ENCODE measurements at places on chromosomes 11 and 22. TPM values are rescaled to one million over a fixed set of nuclear protein-coding genes. Genes with fewer than 3 reads are reported as not detected.

RPS3 gene
- 1,739 TPM for total RNA-seq

GRK3 gene
- under 0.01 TPM for total RNA-seq

ARHGAP42 gene
- 11.0 TPM for total RNA-seq

SPDYC gene
- total RNA-seq, result not detected

DNA sequence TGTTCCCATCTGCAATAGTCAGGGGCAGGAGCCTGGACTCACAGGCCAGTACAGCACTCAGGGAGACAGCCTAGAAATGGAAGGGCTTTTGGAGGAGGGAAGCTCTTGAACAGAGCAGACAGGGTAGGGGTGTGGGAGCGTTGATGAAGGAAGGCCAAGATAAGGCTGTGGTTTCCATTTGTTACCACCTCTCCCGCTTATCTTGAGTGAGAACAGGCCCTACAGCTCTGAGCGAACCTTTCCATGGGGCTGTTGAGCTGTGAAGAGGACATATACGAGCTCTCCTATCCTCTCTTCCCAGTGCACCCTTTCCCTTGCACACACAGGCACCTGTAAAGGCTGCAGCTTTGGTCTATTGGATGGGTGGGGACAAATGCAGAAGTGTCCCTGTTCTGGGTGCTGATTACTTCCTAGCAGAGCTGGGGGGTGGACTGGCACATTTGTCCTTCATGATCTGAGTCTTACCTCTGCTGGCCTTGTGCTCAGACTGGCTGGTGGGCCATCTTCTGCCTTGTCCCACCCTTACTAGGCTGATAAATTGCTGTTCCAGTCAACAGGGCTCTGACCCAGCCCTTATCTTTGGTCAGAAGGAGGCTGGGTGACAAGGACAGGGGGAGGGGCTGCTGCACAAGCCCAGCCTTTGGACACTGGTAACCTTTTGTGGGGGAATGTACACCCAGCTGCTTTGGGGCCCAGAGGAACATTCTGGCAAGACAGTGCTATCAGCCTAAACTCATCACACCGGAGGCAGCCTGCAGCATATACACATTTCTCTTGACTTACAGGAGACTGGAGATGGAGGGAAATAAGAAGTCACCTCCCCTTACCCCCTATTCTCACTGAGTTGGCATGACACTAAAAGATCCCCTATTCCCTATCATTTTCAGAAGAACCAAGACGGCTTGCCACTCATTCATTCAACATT, 80.1 kb upstream of the NNMT start:
- no peak for DNase-seq

DNA sequence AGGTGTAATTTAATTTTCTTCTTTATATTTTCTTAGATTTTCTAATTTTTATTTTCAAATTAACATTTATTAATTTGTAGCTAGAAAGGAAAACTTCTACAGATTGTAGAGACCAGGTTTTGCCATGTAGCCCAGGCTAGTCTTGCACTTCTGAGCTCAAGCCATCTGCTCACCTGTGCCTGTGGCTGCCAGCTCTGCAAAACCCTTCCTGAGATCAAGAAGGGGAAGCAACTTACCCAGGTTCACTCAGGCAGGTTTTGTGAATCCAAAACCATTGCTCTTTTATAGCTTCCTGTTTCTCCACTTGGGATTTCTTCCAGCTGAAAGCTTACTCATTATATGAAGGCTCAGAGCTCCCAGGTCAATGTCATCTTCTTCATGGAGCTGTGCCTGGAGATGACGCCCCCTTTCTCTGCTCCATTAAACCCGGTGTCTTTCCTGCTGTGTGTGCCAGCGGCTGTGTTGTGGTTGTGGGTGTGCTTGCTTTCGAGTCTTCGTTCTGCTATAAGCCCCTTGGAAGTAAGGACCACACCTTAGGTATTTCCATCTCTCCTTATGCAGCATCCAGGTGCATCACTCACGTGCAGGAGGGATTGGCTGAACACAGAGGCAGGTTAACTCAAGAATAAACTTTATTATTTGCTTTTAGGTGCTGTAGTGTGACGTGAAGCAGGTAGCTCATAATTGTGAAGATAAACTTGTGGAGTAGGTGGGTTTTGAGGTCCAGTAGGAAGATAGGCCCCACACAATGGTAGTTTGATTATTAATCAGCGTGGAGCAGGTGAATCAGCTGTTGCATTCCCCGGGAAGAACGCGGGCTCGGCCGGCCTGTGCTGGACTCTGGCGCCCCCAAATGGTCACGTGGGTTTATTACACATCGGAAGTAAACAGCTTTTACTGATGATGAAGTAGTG, 42.2 kb upstream of the INCENP start:
- DNase-seq, result peak; percentile 89

DNA sequence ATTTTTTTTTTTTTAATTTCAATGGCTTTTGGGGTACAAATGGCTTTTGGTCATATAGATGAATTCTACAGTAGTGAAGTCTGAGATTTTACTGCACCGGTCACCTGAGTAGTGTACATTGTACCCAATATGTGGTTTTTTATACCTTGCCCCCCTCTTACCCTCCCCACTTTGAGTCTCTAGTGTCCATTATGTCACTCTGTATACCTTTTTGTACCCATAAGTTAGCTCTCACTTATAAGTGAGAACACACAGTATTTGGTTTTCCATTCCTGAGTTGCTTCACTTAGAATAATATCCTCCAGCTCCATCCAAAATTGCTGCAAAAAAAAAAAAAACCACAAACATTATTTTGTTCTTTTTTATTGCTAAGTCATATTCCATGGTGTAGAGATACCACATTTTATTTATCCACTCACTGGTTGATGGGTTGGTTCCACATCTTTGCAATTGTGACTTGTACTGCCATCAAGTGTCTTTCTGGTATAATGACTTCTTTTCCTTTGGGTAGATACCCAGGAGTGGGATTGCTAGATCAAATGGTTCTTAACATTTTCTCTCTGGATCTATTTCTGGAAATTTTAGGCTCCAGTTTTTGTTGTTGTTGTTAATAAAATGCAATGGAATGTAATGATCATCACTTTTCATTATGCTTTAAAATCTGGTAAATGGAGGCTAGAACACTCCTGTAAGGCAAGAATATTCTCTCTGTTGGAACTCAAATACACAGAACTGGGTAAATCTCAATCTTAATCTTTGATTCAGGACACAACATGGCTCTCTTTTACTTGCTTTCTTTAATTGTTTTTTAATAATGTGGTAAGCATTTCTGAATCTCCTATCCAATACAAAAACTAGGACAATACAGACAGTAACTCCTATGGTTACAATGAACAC, 10.3 kb downstream of the NEAT1 start:
- peak; percentile 62 for DNase-seq

DNA sequence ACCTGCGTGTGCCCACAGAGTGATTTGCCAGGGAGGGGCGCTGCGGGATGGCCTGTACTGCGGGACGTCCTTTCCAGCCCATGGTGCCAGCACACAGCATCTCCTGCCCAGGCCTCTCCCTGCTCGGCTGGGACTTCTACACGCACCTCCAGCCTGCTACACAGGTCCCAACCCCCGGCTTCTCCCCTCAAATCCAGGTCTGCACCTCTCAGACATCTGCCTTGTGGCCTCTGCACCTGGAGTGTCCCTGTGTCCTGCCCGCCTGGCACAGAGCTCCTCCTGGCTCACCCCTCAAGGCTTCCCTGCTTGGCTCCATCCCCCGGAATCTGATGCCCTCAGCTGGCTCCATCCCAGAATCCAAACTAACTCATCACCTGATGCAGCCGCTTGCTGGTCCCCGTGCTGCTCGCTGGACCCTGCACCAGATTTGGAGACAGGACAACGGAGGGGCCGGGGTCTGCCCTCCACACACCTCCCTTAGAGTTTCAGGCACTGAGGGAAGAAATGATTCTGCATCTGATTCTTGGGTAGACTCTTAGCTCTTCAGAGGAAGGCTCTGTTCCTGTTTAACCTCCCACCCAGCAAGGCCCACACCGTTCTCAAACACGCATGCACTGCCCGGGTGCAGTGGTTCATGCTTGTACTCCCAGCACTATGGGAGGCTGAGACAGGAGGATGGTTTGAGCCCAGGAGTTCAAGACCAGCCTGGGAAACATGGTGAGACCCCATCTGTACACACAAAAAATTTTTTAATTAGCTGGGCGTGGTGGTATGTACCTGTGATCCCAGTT, 4.0 kb upstream of the LSP1 start:
- DNase-seq, result no peak

- DNase-seq, result no peak
Measured at GRCh38 chr11:132623511-132623910, 908.8 kb downstream of the OPCML start.

DNA sequence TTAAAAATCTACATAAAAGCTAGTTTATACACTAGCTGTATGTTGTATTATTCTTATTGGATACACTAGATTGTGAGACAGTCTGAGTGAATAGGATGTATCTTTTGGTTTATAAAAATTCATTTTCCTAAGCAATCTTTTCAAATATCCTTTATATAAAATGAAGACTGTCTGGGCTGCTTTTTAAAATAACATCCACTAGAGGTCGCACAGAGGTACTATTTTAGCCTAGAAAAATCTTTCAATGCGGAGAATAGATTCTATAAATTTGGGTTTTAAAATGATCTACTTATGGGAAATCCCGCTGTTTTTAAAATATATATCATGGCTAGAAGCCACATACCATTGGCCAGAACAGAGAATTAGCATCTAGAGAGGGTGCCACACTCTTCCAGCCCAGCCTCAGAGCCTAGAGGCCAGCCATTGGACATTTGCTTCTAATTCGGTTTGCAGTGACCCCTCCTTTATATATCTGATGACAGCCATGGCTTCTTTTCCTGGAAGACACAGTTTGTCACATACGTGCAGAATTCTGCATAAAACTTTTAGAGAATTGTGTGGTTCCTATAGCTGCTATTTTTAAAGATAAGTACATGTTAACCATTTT, 7.3 kb downstream of the C11orf97 start:
- DNase-seq, result peak; percentile 76

DNA sequence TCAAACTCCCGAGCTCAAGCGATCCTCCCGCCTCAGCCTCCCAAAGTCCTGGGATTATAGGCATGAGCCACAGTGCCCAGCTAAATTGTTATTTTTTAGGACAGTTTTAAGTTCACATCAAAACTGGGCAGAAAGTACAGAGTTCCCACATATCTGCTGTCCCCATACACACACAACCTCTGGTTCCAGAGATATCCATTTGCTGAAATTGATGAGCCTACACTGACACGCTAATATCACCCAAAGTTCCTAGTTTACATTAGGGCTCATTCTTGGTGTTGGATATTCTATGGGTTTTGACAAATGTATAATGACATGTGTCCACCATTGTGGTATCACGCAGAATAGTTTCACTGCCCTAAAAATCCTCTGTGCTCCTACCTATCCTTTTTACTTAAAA, 2.7 kb upstream of the SEC14L4 start:
- DNase-seq, result no peak

GRCh38 chr11:17294033-17294432, 17.5 kb downstream of the NUCB2 start:
- no peak for DNase-seq

DNA sequence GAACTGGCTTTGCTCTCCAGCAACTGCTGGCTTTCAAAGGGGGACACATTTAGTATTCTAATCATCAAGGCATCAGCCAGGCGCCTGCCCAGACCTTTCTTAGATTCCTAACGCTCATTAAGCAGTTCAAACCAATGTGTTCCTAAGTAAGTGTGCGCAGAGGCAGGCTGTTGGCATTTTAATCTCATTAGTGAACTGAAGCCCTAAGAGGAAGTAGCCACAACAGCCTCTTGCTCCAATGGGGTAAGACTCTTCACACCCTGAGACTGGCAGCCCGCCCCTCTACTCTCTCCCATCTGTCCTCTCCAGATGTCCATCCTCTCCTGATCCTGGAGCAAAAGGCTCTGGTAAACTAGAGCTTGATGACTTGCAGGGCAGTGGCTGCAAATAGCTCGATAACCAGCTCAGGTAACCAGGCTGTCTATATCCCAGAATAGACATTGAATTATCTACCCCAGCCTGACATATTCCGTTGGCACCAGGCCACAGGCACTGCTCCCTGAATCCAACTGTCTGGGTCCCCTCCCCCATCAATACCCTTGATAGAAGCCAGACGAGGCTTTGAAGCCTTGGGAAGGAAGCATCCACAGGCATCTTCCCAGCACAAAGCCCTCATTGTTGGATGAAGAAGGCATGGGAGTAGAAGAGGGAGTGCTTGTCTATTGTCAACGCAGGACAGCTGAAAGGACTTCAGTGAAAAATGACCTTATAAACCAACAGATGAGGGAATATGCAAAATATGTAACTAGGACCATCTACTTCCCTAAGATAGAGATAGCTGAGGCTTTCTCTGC, 321.1 kb downstream of the TENM4 start:
- DNase-seq, result no peak

DNA sequence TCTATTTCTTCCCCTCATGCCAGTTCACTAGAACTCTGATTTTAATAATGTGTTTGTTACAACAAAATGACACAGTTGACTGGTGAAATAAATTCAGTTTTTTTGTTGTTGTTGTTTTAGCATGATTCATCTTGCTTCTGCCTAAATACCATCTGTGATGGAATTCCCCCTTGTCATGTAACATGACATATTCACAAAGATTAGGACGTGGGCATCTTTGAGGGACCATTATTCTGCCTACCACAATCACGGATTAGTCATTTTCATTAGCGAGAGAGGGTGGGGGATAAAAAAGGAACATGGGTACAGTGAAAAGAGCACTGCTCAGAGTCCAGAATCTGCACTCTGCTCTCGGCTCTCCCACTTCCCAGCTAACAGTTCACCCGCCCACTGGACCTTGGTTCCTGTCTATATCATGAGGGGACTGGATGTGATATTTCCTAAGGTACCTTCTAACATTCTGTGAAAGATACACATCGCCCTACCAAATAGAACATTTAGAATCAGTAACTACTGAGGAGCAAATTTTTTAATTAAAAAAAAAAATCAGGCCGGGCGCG, 11.3 kb downstream of the HTATIP2 start:
- DNase-seq, result no peak

GRCh38 chr22:33720166-33720878, 200.0 kb downstream of the LARGE1 start:
- DNase-seq, result no peak
